ENCODE measurements at places on chromosomes 7 and 10. TPM values are rescaled to one million over a fixed set of nuclear protein-coding genes. Genes with fewer than 3 reads are reported as not detected.

Gene MMD2
- not detected for total RNA-seq

Gene PRXL2A
- total RNA-seq, result 13.9 TPM

Gene MYOF
- 298 TPM for total RNA-seq

Gene CTBP2
- total RNA-seq, result 73.3 TPM

Gene INMT
- total RNA-seq, result 75.8 TPM

Gene ITGB8
- total RNA-seq, result 100 TPM

Measured in fibroblast of lung (primary cell).